Activated naive CD4-positive, alpha-beta T cell (primary cell): ENCODE measurements at places on chromosomes 12 and 14.
A peak's percentile ranks its signal among the peaks of the same experiment; 100 is the strongest.

DNA sequence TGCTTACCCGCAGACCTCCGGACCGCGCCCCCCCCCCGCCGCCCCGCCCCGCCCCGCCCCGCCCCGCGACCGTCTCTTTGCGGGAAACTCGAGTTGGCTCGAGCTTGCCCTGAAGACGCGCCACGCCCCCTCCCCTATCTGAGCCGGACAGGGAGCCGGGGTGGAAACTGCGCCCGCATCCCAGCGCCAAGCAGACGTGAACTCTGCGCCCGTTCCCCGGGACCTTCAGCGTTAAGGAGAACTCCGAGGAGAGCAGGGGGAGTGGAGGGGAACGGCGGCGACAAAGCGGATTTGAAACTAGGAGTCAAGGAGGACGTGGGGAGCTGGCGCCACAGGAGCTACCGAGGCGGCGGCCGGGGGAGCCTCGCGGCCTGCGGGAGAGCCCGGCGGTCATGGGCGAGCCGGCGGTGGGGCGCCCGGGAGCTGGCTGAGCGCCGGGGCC, at the start of gene KCNK13:
KCNK13 (plus strand) TSS at position 310 of the 442 bp plus-strand sequence. CDS start 212 bp downstream, outside the sequence.
- DNase-seq: no peak

DNA sequence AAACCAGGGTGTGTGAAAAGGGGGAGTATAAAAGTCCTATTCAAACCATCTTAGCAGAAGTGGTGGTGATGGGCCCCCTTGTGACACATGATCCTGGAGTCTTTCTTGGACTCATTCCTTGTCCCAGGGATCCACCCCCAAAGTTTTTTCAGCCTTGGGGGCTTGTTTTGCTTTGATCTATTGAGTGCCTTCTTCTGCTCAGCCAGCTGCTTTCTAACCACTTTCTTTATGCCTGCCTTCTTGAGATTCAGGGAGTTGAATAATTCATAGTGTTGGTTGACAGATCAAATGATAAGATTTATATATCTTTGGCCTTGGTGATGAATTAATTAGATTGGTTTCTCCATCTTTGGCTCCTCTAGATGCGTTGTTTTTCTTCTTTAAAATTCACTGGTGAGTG, 926.7 kb downstream of the DIO2 start:
- no peak for DNase-seq

DNA sequence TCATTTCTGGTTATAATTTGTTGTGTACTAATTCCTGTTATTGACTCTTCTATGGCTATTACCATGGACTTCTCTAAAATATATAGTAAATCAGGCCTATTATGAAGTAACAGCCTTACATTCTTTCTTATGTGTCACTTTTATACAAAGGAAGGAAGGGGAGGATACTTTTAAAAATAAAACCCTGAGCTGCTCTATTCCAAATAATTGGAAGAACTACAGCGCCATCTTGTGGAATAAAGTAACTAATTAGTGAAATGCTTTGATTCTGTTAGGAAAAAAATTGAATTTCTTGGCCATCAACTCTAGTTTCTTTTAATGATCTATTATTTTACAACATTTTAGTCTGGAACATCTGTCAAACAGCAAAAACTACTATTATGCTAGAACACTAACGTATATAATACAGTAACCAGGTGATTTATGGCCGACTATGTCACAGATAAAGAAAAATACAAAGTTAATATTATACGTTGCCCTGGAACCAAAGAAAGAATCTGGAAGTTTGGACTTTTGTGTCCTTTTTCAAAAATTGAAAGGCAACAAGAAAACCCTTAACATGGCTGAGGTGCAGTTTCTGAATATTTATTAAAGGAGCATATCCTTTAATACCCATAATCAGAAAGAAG, 55.0 kb upstream of the NELL2 start:
- no peak for DNase-seq

GRCh38 chr12:29207120-29207519, 58.0 kb downstream of the FAR2 start:
- DNase-seq: no peak

DNA sequence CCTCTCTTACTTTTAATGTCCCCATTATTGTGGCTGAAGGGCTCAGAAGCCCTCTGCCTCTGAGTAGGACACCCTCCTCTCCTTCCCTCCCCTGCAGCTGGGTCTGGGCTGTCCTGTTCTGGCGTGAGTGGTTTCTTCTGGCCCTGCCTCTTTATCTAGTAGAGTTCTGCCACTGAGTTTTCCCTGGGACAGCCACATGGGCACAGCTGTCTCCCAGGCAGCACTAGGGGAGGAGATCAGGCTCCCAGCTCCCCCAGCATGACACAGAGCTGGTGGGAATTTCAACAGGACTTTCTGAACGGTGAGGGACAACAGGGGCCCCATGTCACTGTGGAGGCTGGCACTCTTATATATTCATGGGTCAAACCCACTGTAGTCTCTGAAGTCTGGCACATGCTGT, 21.4 kb downstream of the TMEM132C start:
- DNase-seq: no peak

- no peak for DNase-seq
Measured at GRCh38 chr12:90543374-90543773, 411.6 kb downstream of the CCER1 start.

GRCh38 chr12:104347374-104348075, 44.0 kb downstream of the EID3 start:
- DNase-seq: no peak

GRCh38 chr12:13816394-13816793, 165.0 kb downstream of the GRIN2B start:
- DNase-seq: no peak

GRCh38 chr12:43969882-43970281, 134.0 kb downstream of the TMEM117 start:
- DNase-seq: no peak

DNA sequence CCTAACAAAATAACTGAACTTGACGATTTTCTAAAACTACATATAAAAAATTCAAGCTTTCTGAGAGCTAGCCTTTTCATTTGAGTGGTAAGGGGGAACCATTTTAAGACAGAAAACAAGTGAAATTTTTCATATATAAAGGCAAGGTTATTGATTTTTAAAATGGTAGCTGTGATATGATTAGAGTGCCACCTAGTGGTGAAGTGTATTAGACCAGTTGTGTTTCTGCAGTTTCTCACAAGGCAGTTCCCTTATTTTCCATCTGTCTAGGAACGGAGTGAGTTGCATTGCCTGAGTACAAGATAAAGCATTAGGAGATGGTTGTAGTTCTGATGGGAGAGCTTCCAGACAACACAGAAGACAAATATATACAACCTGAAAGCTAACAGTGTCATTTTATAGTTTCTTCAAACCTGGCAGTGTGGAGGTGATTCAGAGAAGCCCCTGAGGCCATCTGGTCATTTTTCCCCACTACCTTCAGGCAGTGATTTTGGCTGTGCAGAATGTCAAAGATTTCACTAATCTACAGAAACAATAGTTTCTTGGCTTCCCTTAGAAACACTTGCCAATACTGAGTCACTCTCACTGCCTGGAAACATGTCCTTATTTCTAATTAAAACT, 180.8 kb downstream of the C12orf50 start:
- DNase-seq: no peak

DNA sequence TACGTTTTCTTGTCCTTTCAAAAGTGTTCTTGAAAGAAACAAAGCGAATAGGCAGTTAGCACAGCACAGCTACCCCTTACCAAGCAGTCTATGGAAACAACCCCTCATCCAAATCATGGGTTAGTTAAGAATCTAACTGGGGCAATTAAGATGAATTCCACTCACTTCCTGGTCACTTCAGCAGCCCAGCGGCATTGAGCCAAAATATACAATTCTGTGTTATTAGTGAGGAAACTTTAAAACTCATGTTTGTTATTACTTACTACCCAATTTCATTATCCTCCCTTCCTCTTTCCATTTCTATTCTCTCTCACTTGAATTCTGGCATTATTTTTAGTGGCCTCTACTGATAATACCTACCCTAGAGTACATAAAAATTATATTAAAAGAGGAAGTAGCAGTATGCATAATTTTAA, 121.4 kb downstream of the PPHLN1 start:
- no peak for DNase-seq

GRCh38 chr12:91139286-91139685, 28.0 kb upstream of the LUM start:
- DNase-seq: no peak

DNA sequence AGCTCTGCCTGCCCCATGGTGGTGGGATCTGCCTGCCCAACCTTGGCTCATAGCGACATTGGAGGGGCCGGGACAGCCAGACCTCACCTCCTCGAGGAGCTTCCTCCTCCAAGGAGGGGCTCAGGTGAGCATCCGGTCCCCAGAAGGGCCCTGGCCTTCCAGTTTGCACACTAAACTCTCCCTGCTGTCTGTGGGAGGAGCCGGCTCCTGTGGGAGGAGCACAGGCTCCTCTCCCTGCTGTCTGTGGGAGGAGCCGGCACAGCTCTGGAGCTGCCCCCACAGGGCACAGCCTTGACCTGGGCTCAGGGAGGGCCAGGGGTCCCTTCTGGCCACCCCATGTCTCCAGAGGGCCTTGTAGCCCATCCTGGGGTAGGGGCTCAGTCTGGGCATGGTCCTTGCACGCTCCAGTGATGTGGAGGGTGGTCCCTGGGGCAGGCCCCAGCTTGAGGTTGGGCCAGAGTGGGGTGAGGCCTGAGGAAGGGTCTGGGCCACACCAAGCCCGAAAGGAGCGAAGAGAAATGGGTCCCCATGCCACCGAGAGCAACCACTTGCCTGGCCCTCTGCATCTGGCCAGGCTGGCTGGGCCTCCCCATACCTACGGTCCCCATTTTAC, 147.5 kb upstream of the C14orf180 start:
- no peak for DNase-seq

DNA sequence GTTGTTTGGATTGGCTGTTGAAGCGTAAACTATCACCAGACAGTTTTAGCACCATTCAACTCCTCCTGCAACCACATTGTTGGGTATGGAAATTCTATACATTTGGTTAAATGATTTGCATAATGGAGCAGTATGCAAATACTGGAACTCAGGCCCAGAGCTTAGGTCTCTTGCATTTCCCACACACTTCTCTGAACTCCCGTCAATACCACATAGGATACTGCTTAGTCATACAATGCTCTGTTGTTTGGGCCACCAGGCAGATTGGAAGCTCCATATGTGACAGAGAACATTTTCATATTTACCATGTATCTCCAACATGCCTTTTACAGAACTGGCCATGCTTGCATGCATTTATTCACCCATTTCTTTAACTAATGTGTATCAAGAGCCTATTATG, 78.0 kb downstream of the IFNG start:
- no peak for DNase-seq

DNA sequence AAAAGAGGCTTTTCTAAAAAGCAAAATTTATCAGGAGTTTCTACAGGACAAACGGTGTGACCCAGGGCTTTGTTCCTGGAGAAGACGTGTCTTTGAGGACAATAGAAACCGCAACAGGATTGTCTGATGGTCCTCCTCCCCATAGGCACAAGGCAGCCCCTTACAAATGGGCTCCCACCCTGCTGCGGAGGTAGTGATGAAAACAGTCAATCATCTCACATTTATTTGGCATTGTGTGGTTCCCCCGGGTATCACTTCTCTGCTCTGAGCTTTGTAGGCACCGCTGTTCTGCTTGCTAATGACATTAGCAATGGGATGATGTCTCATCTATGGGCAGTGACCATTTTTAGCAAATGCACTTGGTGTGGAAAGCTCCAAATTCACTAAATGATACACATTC, 155.5 kb upstream of the TMPO start:
- no peak for DNase-seq

- DNase-seq: peak; percentile 75
Measured at GRCh38 chr14:100078997-100079725, 13.9 kb downstream of the EVL start.
